Gastrocnemius medialis (tissue), 4 donors: ENCODE measurements at places on chromosomes 1 and 21. TPM values are rescaled to one million over a fixed set of nuclear protein-coding genes. Genes with fewer than 3 reads are reported as not detected.

- no peak overlapping the region for H3K27ac ChIP-seq
- H3K27me3 ChIP-seq = no peaks in the 10 kb centered on the region
- H3K4me3 ChIP-seq = no peak overlapping the region
- DNase-seq = no peak
- peaks cover 25% of the 10 kb centered on the region for H3K36me3 ChIP-seq
These were observed 35.6 kb downstream of the LYST start for GRCh38 chr1:235831148-235831547.

- DNase-seq = peak; percentile 98
- H3K4me3 ChIP-seq = peak overlapping the region; percentile 22
- no peaks in the 10 kb centered on the region for H3K36me3 ChIP-seq
- H3K27me3 ChIP-seq = no peaks in the 10 kb centered on the region
These were observed 50.5 kb downstream of the CASZ1 start for GRCh38 chr1:10745886-10746455.

GRCh38 chr1:183241471-183241870 is 55.4 kb downstream of the LAMC2 start:
- no peaks in the 10 kb centered on the region for H3K27me3 ChIP-seq
- no peak overlapping the region for H3K4me3 ChIP-seq
- DNase-seq = no peak
- peak overlapping the region; percentile 81 for H3K27ac ChIP-seq
- H3K4me1 ChIP-seq = no peaks in the 10 kb centered on the region

GRCh38 chr1:1943834-1944570 is 24.9 kb upstream of the TMEM52 start:
- H3K27me3 ChIP-seq = peaks cover 12% of the 10 kb centered on the region
- H3K4me3 ChIP-seq = no peak overlapping the region

GRCh38 chr21:14858311-14858710 is 206.5 kb downstream of the NRIP1 start:
- H3K4me3 ChIP-seq = no peak overlapping the region
- no peak overlapping the region for H3K27ac ChIP-seq
- H3K4me1 ChIP-seq = no peaks in the 10 kb centered on the region
- H3K27me3 ChIP-seq = no peaks in the 10 kb centered on the region
- H3K36me3 ChIP-seq = no peaks in the 10 kb centered on the region
- DNase-seq = no peak

- peak overlapping the region; percentile 92 for H3K27ac ChIP-seq
- H3K36me3 ChIP-seq = no peaks in the 10 kb centered on the region
These were observed 71.0 kb downstream of the SLC45A1 start for GRCh38 chr1:8388732-8389562.

GRCh38 chr1:198640174-198640573 is 1.3 kb downstream of the PTPRC start:
- H3K27ac ChIP-seq = no peak overlapping the region
- no peaks in the 10 kb centered on the region for H3K4me1 ChIP-seq
- no peak for DNase-seq
- H3K36me3 ChIP-seq = no peaks in the 10 kb centered on the region

GRCh38 chr1:26790551-26790953 is 2.8 kb downstream of the PIGV start:
- H3K36me3 ChIP-seq = peaks cover 11% of the 10 kb centered on the region
- H3K27ac ChIP-seq = peak overlapping the region; percentile 97
- no peak for DNase-seq
- H3K4me3 ChIP-seq = no peak overlapping the region
- H3K4me1 ChIP-seq = peaks cover 33% of the 10 kb centered on the region

- H3K27me3 ChIP-seq = no peaks in the 10 kb centered on the region
- DNase-seq = no peak
- no peaks in the 10 kb centered on the region for H3K4me1 ChIP-seq
- H3K27ac ChIP-seq = no peak overlapping the region
These were observed 157.6 kb upstream of the IVNS1ABP start for GRCh38 chr1:185474440-185475149.

The NEGR1 gene
- 5.4 TPM for total RNA-seq

The MCOLN2 gene
- 3.0 TPM for total RNA-seq

The LRRC39 gene
- 31.5 TPM for total RNA-seq

The MLLT11 gene
- total RNA-seq = 2.8 TPM

- H3K36me3 ChIP-seq = no peaks in the 10 kb centered on the region
- H3K4me1 ChIP-seq = no peaks in the 10 kb centered on the region
- H3K27me3 ChIP-seq = no peaks in the 10 kb centered on the region
- no peak overlapping the region for H3K27ac ChIP-seq
- no peak overlapping the region for H3K4me3 ChIP-seq
- DNase-seq = no peak
These were observed 163.3 kb downstream of the TM2D1 start for GRCh38 chr1:61561666-61562065.

- H3K4me3 ChIP-seq = no peak overlapping the region
- DNase-seq = no peak
- H3K36me3 ChIP-seq = peaks cover 3% of the 10 kb centered on the region
- H3K4me1 ChIP-seq = no peaks in the 10 kb centered on the region
- no peaks in the 10 kb centered on the region for H3K27me3 ChIP-seq
These were observed 17.0 kb downstream of the CFAP126 start for GRCh38 chr1:161350671-161351070.

DNA sequence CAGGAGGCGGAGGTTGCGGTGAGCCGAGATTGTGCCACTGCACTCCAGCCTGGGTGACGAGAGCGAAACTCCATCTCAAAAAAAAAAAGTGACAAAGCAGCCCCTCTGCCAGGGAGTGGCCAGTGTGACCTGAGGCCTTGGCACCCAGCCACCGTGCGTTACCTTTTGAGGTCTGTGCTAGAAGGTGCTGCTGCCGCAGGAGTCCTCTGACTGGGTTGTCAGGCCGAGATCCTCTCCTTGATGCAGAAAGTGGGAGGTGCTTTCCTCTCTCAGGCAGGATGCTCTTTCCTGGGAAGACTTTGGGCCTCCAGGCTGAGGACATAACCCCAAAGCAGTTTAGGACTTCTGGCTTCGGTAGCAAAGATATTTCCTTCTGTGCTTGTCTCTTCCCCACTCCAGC is 280.5 kb upstream of the VAMP3 start:
- no peak overlapping the region for H3K4me3 ChIP-seq
- no peak overlapping the region for H3K27ac ChIP-seq
- no peaks in the 10 kb centered on the region for H3K36me3 ChIP-seq
- DNase-seq = no peak

- H3K4me1 ChIP-seq = peaks cover 40% of the 10 kb centered on the region
- peak overlapping the region; percentile 73 for H3K27ac ChIP-seq
- peak; percentile 74 for DNase-seq
These were observed 91.5 kb downstream of the IER5 start for GRCh38 chr1:181179987-181180365.

The IL23R gene
- total RNA-seq = not detected

GRCh38 chr1:235397733-235398132 is 30.5 kb downstream of the TBCE start:
- no peak for DNase-seq
- H3K36me3 ChIP-seq = peaks cover under 1% of the 10 kb centered on the region
- no peak overlapping the region for H3K4me3 ChIP-seq

- no peak overlapping the region for H3K4me3 ChIP-seq
- H3K4me1 ChIP-seq = no peaks in the 10 kb centered on the region
- DNase-seq = no peak
- no peak overlapping the region for H3K27ac ChIP-seq
These were observed 28.5 kb upstream of the CAMK1G start for GRCh38 chr1:209554761-209555611.

DNA sequence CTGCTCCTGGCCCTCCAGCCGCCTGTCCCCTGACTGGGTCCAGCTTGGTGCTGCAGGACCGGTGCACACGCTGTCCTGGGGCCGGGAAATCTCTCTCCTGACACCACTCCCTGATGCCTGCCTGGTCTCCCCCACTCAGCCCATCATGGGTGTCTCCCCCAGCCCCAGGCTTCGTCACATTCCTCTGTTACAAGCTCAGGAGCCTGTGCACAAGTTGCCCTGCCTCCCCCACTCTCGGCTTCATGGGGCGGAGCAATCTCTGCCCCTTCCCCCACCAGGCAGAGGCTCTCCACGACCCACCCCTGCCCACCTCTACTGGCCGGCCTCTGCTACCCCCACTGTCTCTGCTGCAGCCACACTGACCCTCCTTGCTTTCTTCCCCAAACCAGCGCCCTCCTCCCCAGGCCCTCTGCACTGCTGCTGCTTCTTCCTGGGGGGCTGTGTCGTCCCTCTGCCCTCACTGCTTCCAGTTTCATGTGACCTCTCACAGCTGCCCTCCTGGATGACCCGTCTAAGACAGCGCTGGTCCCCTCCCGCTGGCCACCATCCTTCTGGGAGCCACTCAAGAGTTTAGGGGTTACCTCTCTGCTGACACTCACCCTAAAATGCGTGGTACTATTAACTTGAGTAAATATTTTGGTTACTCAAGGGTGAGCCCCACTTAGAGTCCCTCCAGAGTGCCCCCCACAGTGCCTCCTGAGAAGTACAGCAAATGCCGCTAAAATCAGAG is 5.7 kb upstream of the RIPK4 start:
- H3K4me3 ChIP-seq = no peak overlapping the region
- H3K36me3 ChIP-seq = no peaks in the 10 kb centered on the region
- no peak overlapping the region for H3K27ac ChIP-seq
- peaks cover 12% of the 10 kb centered on the region for H3K4me1 ChIP-seq

The INAVA gene
- total RNA-seq = 0.58 TPM

DNA sequence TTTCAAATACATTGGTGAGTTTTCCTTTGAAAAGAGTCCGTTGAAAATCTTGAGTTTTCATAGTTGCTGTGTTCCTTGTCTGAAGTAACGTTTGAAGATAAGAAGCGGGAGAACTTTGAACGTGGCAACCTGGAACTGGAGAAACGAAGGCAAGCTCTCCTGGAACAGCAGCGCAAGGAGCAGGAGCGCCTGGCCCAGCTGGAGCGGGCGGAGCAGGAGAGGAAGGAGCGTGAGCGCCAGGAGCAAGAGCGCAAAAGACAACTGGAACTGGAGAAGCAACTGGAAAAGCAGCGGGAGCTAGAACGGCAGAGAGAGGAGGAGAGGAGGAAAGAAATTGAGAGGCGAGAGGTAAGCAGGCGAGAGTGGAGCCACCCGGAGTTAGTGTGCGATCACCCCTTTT is 129.7 kb downstream of the ITSN1 start:
- H3K27ac ChIP-seq = no peak overlapping the region
- no peaks in the 10 kb centered on the region for H3K4me1 ChIP-seq

DNA sequence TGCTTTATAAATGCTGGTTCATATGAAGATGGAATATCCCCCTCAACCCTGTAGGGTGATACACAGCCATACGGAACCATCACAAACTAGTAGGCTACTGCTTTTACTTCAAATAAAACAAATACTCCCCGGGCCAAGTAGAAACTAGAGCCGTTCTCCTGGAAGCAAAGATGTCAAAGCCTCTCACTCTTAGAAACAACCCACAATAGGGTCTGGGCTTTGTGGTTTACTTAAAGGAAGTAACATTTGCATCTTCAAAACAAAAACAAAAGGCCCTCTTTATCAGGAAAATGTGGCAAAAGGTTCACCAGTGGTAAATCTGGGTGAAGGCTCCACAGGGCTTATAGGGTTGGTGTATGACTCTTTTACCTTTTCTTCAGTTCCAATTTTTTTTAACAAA is 49.8 kb downstream of the HLCS start:
- H3K36me3 ChIP-seq = no peaks in the 10 kb centered on the region
- DNase-seq = no peak
- H3K4me1 ChIP-seq = peaks cover 34% of the 10 kb centered on the region
- H3K27me3 ChIP-seq = no peaks in the 10 kb centered on the region

The NMNAT2 gene
- total RNA-seq = not detected

GRCh38 chr1:30365596-30365995 is 357.8 kb downstream of the MATN1 start:
- H3K4me1 ChIP-seq = no peaks in the 10 kb centered on the region
- no peaks in the 10 kb centered on the region for H3K36me3 ChIP-seq
- no peak for DNase-seq
- no peak overlapping the region for H3K27ac ChIP-seq
